ENCODE measurements at places on chromosomes 11 and 22. TPM values are rescaled to one million over a fixed set of nuclear protein-coding genes. Genes with fewer than 3 reads are reported as not detected.

Gene TYR
- not detected for total RNA-seq

Gene UBE2L3
- total RNA-seq, result 71.8 TPM

Gene KRTAP5-11
- total RNA-seq, result not detected

Gene PLEKHB1
- 0.85 TPM for total RNA-seq

Gene IPO7
- total RNA-seq, result 99.6 TPM

Gene GAB4
- not detected for total RNA-seq

Measured in A549 treated with RU486 at 1 μM for 4 hours (cell line).